ENCODE measurements at places on chromosomes 2 and 18.

- DNase-seq = no peak
Observed at GRCh38 chr2:238010572-238010971, 43.8 kb downstream of the UBE2F start.

GRCh38 chr18:26771524-26771923 lies 94.0 kb downstream of the AQP4 start:
- DNase-seq = no peak

GRCh38 chr2:27714851-27715291 lies 51.2 kb downstream of the SLC4A1AP start:
- no peak for DNase-seq

DNA sequence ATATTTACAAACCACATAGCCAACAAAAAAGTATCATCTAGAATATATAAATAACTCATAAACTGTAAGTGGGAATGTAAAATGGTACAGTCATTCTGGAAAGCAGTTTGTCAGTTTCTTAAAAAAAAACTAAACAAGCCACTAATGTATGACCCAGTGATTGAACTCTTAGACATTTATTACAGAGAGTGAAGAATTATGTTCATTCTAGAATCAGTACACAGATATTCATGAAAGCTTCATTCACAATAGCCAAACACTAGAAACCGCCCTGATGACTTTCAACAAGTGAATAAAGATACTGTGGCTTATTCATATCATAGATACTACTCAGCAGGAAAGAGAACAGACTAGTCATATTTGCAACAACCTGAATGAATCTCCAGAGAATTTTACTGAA lies 1541.5 kb downstream of the LRP1B start:
- DNase-seq = no peak

DNA sequence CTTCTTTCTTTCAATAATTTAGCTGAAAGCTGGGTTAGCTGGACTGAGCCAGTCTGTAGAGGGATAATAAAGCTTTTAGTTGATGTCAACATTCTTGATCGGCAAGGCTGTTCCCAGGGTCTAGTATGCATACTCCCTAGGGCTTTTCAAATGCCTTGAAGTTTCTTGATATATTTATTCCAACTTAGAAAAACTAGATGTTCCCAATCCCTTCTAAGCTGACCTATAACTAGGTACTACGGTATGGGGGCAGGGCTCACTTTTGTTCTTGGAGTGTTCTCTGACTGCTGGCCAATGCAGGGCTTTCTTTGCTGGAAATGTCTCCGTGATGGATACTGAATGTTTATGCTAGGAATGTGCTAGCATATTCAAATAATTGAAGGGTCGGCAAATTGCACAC lies 258.6 kb upstream of the TANK start:
- no peak for DNase-seq

DNA sequence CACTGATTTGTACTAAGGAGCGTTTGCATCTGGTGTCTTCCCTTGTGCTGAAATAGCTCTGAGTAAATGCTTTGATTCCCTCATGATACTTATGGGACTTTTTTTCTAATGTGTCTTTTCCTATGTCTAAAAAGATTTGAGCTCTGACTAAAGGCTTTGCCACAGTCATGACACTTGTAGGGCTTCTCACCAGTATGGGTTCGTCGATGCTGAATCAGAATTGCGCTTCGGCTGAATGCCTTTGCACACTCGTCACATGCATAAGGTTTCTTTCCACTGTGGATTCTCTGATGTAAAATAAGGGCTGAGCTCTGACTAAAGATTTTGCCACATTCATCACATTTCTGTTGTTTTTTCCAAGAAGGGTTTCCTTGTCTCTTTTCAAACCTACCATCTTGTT lies 8.0 kb downstream of the ZNF396 start:
- no peak for DNase-seq

DNA sequence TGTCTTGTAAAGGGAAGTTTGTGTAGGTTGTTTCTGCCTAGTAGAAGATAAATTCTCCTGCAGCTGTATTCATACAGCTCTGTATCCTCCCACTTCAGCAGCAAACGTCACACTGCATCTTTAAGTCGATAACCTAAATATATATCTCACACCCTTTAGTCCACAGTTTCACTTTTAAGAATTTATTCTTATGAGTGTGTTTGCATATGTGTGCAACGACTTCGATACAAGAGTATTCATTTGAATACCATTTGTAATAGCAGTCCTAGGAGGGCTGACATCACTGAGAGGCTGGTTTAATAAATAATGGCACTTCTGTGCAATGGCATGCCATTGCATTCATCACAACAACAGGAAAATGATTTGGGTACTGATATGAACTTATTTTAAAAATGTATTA lies 63.8 kb upstream of the MSH6 start:
- DNase-seq = no peak
